ENCODE measurements at places on chromosomes 4 and X.
A peak's percentile ranks its signal among the peaks of the same experiment; 100 is the strongest.

DNA sequence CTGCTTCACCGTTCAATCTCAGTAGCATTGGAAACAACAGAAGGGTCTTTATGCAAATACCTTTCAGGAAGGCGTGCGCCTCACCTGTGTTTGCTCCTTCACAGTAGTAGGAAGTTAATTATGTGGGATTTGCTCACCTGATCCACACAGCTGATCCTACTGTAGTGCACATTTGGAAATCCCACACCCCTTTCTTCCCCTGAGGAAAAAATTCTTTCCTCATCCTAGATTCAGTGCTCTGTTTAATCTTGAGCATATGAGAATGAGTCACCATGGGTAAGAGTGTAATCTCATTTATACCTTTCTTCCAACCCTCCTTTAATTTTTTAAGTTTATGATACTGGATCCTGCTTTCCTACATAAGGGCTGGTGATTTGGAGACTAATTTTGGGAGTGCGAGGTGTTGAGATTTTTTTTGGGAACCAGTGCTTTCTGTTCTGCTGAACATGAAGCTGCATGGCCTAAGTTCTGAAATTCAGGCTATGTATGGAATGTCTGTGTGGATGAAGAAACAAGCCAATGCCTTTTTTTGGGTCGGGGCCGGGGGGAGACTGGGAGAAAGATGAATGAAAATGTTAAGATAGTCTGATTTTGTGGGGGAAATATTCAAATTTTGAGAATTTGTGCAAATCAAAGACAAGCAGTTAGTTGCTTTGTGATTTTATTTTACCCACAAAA, 19.0 kb downstream of the GAB1 start:
- DNase-seq, result no peak

DNA sequence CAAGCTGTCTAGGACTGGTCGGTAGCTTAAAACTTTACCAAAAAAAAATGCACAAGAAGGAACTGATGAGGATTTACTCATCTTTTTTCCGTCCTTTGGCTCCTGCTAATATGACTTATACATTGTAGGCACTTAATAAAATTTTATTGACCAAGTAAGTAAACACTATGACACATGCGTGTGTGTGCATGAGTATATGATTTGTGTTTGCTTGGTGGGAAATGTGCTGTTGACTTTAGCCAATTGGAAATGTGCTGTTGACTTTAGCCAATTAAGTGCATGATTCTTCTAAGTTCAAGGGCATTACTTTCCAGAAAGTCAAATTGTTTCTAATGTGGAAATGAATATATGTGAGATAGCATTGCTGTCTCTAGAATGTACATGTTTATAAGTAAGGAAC, 78.3 kb downstream of the FIP1L1 start:
- DNase-seq, result no peak

DNA sequence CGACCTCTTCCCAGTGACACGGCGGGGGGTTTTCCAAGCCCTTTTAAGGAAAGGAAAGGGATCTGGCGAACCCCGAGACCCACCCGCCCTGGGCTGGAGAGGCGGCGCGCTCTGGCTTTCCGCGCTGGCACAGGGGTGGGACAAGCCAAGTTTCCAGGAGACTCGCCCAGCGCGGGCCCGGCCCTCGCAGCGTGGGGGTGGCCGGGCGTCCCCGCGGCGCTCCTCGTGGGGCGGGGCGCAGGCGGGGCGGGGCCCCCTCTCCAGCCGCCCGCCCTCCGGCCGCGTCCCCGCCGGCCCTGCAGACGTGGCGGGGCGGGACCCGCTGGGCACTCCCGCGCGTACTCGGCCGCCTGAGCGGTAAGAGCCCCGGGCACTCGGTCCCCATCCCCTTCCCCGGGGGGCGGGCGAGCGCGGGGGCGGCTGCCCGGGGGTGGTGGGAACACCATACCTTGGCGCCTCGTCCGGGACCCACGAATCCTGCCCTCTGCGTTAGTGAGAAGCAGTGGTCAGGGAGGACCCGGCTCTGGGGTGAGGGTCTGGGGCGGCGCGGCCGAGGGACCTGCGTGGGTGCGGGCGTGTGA, at the start of gene FAM114A1:
FAM114A1 (plus strand) TSS at position 329 of the 581 bp plus-strand sequence. CDS start 10,273 bp downstream, outside the sequence.
- peak; percentile 40 for DNase-seq

DNA sequence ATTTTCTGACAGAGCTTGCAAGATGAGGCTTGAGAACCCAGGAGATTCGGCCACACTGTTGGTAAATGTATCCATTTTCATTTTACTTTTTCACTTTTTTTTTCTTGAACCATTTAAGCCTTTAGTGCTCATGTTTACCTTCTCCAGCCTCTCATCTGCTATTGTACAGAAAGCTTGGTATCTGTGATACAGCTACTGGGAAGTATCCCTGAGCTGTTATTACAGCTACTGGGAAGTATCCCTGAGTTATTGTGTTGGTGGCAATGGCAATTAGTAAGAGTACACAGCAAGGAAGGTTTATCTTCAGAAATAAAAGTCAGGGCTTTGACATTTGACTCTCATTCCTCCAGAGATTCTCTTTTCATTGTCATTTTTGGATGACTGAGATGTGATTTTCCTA, 11.8 kb downstream of the CTSO start:
- no peak for DNase-seq

- DNase-seq, result peak; percentile 61
These were observed at the start of gene FSTL5 for GRCh38 chr4:162163892-162164759. TSS of gene FSTL5 (minus strand) at chr4:162164000. CDS start at chr4:162111396, 52,604 bp downstream.

GRCh38 chr4:8832113-8832915, 39.3 kb downstream of the HMX1 start:
- DNase-seq, result no peak

GRCh38 chr4:24845902-24846301, 50.5 kb downstream of the SOD3 start:
- DNase-seq, result no peak

GRCh38 chr4:114021451-114021850, 42.0 kb upstream of the ARSJ start:
- DNase-seq, result no peak

DNA sequence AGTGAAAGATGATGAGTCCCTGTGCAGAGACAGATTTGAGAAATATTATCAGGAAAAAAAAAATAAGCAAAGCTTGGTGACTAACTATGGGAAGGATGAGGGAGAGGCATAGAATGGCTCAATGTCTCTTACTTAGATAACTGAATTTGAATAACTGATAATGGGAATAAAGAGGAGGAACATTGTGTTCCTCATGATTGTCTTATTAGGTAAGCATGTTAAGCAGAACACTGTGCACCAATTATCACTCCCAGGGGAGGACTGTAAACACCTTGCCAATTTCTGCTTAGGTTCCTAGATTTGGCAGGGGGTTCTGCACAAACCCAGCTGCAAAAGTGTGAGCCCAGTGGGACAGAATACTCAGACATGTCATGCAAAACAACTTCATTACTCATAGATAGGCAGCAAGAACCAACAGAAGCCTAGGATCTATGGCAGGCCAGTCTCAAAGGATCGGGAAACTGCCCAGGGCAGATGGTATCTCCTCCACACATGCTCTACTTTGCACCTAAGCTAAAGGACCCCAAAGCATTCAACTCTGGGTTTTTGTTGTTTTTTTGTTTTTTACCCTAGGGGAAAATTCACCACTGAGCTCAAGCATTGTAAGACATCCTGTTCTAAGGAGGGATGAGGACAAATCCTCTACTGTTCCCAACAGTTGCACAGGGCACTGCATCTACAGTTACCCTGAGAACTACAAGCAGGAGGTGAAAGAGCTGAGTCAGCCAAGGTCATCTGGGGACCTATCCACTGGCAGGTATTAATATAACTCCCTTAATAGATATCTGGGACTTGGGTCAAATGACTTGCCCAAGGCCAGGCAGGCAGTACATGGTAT, 907.0 kb downstream of the RAPGEF2 start:
- no peak for DNase-seq

GRCh38 chr4:1628892-1629698, 55.0 kb downstream of the FAM53A start:
- DNase-seq, result peak; percentile 71

GRCh38 chr4:184232202-184232601, 14.5 kb upstream of the ENPP6 start:
- no peak for DNase-seq

DNA sequence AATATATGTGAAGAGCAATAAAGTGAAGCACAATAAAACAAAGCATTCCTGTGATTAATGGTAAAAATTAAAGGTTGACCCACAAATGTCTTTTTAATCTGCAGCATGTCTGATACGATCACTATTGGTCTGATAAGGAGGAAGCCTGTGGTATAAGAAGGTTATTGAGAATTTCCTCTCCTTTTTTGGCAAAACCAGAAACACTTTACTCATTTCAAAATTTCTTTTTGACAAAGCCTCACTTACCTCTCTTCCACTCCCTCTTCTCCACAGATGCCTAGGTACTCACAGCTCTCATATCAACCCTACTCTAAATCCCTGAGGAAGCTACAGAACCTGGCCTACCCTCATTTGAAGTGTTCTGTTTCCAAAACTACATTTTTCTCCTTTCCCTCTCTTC, 56.1 kb downstream of the TSPAN5 start:
- peak; percentile 77 for DNase-seq

- no peak for DNase-seq
These were observed at the start of gene STARD8 for GRCh38 chrX:68647156-68647957. TSS of gene STARD8 (plus strand) at chrX:68647666. CDS start at chrX:68647883, 217 bp downstream.

DNA sequence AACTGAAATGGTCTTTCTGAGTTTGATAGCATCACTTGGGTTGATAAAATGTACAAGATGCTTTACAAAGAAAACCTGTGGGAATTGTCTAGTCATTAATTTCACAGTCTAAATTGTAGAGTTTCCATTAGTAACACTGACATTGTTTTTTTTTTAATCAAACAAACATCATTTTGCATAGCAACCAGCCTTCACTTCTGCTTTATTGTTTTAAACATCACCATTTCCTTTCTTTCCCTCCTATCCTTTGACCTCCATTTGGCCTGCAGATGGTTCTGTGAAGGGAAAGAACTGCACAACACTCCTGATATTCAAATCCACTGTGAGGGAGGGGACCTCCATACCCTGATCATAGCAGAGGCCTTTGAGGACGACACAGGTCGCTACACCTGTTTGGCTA, 171.1 kb downstream of the PALLD start:
- no peak for DNase-seq

Measured in activated CD4-positive, alpha-beta T cell treated with anti-CD3 and anti-CD28 coated beads, Interleukin-2, Interleukin-6, amounts not matched to agents 100 ng/mL and 50 ng/mL, durations not matched to agents 16 hours and 8 hours (primary cell).